ENCODE measurements at places on chromosomes 7 and 10.
A peak's percentile ranks its signal among the peaks of the same experiment; 100 is the strongest.

DNA sequence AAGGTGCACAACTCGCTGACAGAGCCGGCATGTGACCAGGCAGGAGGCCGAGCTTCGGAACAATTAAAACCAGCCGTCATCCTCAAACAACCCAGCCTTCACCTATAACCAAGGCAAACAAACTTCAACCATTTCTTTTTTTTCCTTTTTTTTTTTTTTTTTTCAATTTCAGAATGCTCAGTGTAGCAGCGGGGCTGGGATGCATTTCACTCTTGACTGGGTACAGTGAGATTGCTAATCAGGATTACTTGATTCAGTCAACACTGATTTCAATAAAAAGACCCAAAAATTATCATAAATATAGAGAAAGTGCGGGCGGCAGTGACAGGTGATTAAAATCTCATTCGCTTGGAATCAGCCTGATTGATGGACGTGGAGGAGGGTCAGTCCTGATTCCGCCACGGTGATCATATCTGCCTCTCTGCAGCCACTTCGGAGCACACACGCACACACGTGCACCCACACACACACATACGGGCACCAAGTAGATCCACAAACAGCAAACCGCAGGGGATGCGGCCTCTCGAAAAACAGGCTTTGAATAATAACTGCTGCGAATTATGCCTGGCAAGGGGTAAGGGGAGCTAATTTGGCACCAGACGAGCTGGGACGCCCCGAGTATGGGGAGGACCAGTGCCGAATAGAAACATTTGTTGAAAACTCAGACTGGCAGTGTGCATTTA, 31.2 kb downstream of the EBF3 start:
- DNase-seq = no peak

- DNase-seq = no peak
Measured at GRCh38 chr7:44134943-44135628, 6.0 kb downstream of the MYL7 start.

DNA sequence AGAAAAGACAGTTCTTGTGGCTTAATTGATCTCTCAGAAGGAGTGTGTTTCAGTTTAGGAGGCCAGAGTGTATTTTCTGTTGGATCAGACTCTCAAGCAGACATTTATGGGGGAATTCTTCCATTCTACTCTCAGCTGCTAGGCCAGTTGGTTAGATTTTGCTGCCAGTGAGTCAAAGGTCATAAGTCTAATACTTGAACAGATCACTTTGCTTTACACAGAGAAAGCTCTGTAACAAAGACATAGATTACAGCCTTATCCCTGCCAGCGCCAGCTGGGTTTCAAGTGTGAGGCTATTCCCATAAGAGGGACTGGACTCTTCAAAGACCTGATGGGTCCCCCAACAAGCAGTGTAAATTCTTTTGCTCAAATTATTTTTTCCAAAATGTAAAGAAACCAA, 145.6 kb upstream of the SEMA3C start:
- no peak for DNase-seq

- DNase-seq = no peak
Measured at GRCh38 chr10:29102233-29102632, 186.6 kb upstream of the LYZL1 start.

GRCh38 chr10:118473305-118473960, 122.0 kb downstream of the PRLHR start:
- DNase-seq = no peak

- no peak for DNase-seq
Measured at GRCh38 chr7:85183296-85183695, 3.6 kb downstream of the SEMA3D start.

DNA sequence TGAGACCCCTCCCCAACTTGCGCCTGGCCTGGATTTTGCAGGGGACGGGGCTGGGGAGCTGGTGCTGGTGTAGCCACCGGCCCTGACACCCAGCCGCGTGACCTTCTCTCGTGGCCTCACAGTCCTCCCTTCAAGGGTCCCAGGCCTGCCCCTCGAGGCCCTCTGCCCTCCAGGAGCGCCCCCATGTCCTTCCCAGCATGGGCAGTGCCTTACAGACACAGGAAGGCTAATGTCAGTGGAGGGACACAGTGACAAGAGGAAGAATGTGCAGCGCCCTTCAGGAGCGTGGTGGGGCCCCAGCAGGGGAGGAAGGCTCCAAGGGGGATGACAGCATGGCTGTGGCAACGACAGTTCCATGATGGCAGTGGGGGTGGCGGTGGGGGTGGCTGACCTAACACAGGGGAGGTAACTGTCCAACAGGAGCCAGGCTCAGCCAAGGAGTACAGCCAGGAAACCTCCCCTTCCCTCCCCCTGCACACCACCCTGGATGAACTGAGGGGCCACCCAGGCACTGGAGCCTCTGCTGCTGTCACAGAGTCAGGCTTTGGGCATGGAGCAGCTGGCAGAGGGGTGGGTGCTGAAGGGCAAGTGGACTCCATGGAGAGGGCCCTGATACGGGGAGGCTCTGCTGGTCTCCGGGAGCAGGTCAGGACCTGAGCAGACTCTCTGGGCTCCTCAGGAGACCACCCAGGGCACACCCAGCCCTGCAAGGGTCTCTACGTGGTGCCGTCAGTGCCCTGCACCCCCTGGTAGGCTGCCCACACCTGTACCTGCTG, 76.0 kb upstream of the RET start:
- DNase-seq = peak; percentile 49

GRCh38 chr7:1725199-1725690, 55.2 kb downstream of the ELFN1 start:
- no peak for DNase-seq

DNA sequence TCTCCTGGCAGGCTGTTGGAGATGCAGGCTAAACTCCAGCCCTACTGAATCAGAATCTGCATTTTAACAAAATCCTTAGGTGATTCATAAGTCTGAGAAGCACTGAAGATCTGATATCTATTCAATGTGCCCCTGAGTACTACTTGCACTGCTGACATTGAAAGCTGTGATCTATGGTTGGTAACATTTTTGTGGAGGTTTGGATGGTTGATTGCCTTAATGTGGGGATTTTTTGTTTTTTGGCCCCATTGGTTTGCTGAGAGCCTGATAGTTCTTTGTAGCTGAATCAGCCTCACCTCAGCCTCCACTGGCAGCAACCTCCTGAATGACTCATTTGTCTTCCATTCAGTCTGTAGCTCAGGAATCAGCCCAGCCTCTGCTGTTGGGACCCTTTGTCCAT, 14.7 kb upstream of the LRRN3 start:
- DNase-seq = no peak

GRCh38 chr7:55555160-55555559, 17.1 kb downstream of the VOPP1 start:
- no peak for DNase-seq

DNA sequence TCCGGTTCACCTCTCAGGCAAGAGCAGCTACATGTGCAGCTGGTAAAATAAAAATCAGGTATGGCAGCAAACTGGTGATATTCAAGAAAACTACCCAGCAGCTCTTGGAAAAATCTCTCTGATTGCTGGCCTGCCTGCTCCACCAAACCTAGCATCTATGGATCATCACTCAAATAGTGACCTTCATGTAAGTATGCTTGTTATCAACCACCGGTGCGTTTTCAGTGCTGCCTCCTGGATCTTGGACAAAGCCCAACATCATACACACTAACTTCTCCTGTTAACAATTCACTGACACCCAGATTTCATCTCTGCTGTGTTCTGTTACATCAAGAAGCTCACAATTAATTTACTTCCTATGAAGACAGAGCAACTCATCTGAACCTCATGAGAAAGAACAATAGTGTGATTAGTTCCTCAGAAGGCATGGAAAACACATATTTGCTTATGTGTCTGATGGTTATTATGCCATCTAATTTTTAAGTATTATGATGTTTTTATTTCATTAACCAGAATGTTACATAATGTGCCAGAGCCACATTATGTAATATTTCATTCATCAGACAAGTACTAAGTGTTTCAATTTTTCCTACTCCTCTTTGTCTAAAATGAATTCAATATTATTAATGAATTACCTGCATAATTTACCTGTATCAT, 8.8 kb downstream of the CDK6 start:
- DNase-seq = no peak

DNA sequence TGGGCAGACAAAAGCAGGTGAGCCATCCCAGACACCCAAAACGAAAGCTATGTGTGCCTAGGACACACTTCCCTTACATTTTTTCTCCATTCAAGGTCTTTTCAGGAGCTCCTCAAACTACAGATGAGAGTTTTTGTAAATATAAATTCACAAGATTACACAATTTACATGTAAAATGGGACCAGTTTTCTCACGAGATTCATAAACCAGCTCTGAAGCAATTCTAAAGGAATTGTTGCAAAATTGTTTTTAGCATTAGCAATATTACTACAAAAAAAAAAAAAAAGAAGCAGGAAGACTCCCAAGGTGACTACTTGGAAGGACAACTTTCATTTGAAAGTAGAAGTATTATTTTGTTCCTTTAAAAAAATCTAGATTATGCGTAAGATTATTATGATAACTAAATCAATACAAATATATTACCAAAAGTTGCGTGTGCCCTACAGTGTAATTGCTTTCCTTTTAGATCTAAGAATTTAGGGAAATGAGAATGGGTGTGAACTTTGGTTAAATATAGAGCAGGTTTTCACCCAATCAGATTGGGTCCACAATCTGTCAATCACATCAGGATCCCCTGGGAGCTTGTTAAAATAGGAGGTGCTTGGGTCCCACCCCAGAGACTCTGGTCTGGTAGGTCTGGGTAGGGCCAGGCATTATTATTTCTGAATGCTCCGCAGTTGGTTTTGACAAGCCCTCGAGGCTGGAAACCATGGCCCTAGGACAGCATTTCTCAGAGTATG, 72.2 kb downstream of the TBXAS1 start:
- DNase-seq = no peak

DNA sequence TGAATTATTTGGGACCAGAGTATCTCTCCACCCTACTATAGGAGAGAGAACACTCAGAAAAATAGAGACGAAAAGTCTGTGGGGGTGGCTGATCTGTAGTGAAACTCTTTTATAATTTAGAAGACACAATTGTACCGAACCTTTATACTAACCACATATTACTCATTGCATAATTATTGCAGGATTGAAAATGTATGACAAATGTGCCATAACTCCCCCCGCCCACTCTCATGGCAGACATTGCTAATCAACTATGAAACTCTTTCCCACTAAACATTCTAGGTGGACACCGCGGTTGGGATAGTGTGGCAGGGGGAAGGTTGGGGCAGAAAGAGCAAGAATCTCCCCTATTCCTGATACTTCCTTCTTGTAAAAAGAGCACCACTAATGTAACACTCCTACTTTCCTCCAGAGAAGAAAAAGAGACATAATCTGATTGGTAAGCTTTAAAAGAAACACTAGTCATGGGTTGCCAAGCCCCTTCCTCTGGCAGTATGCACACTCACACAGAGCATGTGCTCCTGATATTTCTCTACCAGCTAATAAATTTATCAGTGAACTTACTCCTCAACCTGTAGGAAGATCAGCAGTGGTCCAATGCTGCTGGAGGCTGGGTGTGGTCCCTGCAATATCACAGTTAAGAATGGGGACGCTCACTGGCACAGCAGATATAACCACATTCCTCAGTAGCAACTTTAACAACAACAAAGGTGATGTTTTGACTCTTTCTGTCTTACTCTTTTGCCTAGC, 18.7 kb upstream of the ARID5B start:
- DNase-seq = peak; percentile 88

- no peak for DNase-seq
Measured at GRCh38 chr7:2222516-2222915, 10.2 kb downstream of the MAD1L1 start.

DNA sequence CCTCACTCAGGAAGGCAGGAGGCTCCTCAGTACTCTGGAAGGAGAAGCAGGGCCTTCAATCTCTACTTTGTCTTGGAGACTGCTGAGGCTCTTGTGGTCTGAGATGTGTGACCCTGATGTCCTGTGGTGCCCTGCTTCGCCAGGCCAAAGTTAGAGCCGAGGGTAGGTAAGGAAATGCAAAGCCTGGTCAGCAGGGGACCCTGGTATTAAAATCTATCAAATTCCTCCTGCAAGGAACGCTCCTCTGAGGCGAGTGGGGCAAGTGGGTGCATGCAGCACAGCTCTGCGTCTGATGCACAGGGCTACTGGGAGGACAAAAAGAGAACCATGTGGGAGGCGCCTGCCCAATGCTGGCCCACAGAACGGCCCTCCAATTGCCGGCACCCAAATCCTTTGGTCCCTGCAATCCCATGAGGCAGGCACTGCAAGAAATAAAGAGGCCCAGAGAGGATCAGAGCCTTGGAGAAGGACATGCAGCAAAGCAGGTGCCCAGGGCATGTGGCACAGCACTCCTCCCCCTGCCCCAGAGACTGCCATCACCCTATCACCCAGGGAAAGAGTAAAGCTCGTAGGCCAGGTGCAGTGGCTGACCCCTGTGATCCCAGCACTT, 23.1 kb upstream of the ZMIZ1 start:
- DNase-seq = no peak

- DNase-seq = no peak
Measured at GRCh38 chr7:51033727-51034520, 251.2 kb upstream of the GRB10 start.

GRCh38 chr7:17633067-17633466, 307.2 kb downstream of the SNX13 start:
- no peak for DNase-seq

DNA sequence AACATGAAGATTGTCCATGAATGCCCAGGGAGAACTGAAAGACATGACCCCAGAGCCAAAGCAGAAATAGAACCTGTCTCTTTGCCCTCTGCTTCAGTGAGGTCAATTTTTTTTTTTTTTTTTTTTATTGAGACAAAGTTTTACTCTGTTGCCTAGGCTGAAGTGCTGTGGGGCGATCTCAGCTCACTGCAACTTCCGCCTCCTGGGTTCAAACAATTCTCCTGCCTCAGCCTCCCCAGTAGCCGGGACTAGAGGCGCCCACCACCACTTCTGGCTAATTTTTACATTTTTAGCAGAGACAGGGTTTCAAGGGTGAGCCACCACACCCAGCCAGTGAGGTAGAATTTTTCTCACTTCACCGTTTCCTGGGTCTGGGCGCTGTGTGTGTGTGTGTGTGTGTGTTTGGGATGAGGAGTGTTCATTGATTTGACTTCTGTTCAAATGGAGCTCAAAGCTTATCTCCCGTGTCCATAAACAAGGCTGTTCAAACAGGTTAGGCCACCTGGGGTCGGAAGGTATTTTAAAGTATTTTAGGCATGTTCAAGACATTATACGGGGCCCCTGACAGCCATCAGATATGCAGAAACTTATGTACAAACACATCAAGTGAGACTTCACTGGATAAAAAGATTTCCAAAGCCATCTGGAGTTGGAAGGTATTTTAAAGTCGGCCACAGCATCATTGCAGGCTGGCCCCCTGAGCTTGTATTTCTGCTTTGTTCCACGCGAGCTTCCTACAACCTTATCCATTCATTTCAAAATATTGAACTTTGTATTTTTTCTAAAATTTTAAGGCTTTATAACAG, 93.8 kb downstream of the MAP3K8 start:
- no peak for DNase-seq

- DNase-seq = no peak
Measured at GRCh38 chr10:110872984-110873923, 1.5 kb downstream of the PDCD4 start.
